ENCODE measurements at places on chromosomes 6 and 20. TPM values are rescaled to one million over a fixed set of nuclear protein-coding genes. Genes with fewer than 3 reads are reported as not detected.
A peak's percentile ranks its signal among the peaks of the same experiment; 100 is the strongest.

GRCh38 chr6:169263836-169264608, 10.4 kb upstream of the THBS2 start:
- DNase-seq: peak; percentile 29

Gene AKAP12
- total RNA-seq: 1.4 TPM

DNA sequence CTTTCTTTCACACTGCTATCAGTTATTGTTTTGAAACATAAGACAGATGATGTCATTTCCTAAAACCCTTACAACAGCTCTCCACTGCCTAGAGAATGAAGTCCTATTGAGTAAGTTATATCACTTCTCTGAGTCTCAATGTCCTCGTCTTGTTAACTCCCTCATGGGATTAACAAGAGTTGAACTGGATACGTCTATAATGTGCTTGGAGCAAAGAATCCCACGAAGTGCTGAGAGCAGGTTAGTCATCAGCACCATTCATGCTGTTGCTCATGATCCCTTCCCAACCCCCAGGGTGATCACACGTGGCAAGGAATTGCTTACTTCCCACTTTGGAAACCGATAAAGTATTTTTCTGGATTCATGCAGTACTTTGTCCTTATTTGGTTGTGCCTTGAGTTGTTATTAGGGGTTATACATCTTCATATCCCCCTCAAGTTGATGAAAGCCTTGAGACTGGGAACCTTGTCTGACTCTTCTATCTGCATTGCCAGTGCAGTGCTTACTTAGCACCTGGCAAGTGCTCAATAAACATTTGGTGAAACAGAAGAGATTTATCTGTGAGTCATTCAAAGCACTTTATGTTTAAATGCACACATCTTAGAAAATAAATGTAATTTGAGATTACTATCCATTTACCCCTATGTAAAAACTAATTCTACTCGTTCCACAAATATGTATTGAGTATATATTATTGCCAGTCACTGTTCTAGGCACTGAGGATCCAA, 487.5 kb downstream of the EPM2A start:
- DNase-seq: no peak

Gene SAMD10
- total RNA-seq: 47.2 TPM

Gene LY6G6C
- total RNA-seq: not detected

DNA sequence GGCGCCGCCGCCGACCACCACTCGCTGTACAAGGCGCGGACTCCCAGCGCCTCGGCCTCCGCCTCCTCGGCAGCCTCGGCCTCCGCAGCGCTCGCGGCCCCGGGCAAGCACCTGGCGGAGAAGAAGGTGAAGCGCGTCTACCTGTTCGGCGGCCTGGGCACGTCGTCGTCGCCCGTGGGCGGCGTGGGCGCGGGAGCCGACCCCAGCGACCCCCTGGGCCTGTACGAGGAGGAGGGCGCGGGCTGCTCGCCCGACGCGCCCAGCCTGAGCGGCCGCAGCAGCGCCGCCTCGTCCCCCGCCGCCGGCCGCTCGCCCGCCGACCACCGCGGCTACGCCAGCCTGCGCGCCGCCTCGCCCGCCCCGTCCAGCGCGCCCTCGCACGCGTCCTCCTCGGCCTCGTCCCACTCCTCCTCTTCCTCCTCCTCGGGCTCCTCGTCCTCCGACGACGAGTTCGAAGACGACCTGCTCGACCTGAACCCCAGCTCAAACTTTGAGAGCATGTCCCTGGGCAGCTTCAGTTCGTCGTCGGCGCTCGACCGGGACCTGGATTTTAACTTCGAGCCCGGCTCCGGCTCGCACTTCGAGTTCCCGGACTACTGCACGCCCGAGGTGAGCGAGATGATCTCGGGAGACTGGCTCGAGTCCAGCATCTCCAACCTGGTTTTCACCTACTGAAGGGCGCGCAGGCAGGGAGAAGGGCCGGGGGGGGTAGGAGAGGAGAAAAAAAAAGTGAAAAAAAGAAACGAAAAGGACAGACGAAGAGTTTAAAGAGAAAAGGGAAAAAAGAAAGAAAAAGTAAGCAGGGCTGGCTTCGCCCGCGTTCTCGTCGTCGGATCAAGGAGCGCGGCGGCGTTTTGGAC, 2.0 kb downstream of the SOX4 start:
- DNase-seq: peak; percentile 49

- no peak for DNase-seq
Measured at GRCh38 chr20:49272654-49273053, 5.2 kb downstream of the ZNFX1 start.

DNA sequence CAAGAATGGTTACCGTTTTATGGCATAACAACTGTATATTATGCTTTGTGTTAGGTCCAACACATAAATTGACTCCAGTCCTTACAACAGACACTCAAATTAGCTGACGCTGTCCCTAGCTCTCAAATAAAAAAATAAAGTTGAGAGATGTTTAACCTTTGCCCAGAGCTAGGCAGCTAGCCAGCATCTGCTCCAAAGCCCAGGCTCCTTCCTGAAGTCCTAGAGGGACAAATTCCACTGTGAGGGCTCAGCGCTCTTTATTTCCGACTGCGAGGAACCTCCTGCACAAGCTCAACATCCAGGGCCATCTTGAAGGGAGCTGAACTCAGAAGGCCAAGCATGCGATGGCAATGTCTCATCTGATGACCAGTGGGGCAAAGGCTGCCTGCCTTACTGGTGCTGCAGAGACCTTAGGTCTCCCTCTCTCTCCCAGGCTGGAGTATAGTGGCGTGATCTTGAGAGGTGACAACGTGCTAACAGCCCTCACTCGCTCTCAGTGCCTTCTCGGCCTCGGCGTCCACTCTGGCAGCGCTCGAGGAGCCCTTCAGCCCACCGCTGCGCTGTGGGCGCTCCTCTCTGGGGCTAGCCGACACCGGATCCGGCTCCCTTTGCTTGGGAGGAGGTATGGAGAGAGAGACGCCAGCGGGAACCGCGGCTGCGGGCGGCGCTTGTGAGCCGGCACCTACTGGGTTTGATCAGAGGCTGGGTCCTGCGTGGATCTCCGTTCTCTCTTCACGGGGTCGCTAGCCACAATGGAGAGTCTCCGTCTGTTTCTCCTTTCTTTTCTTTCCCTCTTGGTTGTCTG, 24.7 kb upstream of the GFOD1 start:
- DNase-seq: peak; percentile 60

DNA sequence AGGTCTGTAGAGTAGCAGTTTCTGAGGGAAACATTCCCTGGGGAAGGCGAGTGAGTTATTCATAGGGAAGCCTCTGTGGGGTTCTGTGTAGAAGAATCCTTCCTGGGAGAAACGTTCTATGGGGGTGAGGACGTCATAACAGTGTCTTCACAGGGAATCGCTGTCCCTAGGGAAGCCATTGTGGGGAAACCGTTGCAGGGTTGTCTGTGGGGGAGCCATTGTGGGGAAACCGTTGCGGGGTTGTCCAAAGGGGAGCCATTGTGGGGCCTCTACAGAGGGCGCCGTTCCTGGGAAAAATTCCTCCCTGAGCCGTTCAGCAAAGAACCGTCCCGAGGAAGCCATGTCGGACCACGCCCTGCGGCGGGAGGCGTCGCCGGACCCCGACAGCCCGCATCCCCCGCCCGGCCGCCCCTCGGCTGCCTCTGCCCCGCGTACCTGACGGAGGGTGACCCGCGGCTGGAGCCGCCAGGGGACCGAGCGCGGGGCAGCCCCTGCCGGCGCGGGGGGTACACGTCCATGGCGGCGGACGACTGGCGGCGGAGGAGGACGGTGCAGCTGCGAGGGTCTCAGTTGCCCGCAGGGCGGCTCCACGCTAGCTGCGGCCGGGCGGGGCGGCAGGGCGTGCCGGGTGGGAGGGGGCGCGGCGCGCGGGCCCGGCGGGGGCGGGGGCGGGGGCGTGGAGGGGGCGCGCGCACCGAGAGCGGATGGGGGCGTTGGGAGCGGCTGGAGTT, at the start of gene DNAAF9:
TSS of gene DNAAF9 (minus strand) at position 630 of the 731 bp plus-strand sequence. CDS start at position 518, 112 bp downstream.
- no peak for DNase-seq

- no peak for DNase-seq
Measured at GRCh38 chr20:24609757-24610156, 140.3 kb downstream of the SYNDIG1 start.

DNA sequence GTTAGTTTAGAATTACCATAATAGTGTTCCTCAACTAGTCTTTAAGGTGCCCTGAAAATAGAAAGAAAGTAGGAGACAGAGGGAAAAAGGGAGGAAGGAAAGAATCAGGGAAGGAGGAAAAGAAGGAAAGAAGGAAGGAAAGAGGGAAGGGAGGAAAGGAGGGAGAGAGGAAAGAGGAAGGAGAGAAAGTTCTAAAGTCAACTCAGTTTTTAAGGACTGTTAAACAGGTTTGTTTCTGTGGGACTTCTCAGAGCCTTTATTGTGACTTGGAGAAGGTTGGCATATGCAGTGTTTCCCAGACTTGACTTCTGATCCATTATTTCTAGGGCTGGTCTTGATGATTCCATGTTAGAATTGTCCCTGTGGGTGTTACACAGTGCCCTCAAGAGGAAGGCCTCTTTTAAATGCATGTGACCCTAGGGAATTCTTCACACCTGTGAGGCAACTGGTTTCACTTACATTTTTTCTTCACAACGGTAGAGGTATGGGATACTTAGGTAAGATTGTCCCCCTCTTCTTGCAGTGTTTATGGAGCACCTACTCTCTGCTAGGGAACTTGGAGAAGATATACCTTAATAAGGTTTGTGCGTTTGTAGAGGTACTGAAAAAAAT, 132.7 kb upstream of the GMDS start:
- DNase-seq: peak; percentile 26

Gene TRAPPC3L
- not detected for total RNA-seq

Gene EYS
- total RNA-seq: 0.13 TPM

Gene CLIC5
- 7.4 TPM for total RNA-seq

Gene C2
- total RNA-seq: 0.28 TPM
